ENCODE measurements at places on chromosomes 1 and 21. TPM values are rescaled to one million over a fixed set of nuclear protein-coding genes. Genes with fewer than 3 reads are reported as not detected.

Gene IFI44L
- total RNA-seq: 79.7 TPM

DNA sequence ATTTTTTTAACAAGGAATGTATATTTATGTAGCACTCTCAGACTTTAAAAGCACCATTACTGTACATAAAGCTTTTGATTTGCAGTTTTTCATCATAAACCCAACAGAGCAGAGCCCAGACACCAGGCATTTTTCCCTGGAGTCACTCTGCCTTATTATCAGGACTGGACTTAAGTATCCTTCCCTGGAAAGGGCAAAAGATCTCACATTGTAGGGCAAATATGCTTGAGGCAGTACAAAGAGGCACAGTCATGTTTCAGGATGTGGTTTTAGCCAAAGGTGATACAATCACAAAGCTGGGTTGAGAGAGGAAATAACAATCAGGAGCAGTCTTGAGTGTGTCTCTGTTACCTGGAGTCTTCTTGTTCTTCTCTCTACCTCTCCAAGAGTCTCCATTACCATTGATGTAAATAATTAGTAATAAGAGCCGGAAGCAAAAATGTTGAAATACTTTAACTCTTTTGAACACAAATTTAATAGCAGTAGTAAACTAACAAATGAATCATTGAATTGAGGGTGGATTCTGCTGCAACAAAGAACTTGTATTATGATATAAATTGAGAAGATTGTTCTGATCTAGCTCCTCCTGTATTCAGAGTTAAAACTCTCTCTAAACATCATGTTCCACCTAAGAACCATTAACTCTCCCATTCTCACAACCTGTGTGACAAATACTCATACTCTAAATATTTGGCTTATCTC is 160.5 kb downstream of the LTN1 start:
- H3K4me1 ChIP-seq: peaks cover 57% of the 10 kb centered on the region
- no peaks in the 10 kb centered on the region for H3K36me3 ChIP-seq
- H3K4me3 ChIP-seq: no peak overlapping the region

DNA sequence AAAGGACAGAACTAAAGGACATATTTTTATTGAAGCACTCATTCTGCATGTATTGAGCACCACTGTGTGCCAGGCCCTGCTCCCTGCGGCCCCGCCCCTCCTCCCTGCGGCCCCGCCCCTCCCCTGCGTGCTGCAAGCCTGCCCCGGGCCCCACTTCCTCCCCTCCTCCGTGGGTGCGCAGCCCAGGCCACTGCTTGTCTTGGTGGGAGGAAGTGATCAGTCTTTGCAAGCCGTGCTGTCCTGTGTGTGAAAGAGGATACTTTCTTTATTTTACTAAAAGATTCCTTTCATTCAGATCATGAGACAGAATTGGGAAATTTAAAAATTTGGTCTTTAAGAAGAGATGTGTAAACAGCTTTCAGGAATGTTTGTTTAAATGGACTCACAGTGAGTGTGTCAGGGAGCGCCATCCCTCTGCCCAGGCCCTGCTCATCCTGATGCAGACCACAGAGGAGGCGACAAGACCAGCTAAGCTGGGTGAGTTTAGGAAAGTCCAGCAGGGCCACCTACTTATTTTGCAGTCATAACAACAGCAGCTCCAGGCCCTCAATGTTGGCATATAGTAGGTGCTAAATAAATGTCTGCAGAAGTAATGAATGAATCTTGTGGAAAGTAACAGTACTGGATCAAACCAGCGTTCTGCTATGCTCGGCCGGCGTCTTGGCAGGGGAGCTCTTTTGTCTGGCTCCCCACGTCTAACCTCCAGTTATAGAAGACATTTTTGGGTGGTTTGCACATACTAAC is 88.3 kb upstream of the SELENON start:
- H3K27me3 ChIP-seq: no peaks in the 10 kb centered on the region
- peak overlapping the region; percentile 44 for H3K4me3 ChIP-seq
- H3K27ac ChIP-seq: peak overlapping the region; percentile 74
- H3K36me3 ChIP-seq: no peaks in the 10 kb centered on the region
- peak; percentile 80 for DNase-seq
- H3K4me1 ChIP-seq: peaks cover 71% of the 10 kb centered on the region

- DNase-seq: no peak
- no peak overlapping the region for H3K4me3 ChIP-seq
- H3K36me3 ChIP-seq: no peaks in the 10 kb centered on the region
- H3K27me3 ChIP-seq: no peaks in the 10 kb centered on the region
- H3K4me1 ChIP-seq: peaks cover 13% of the 10 kb centered on the region
Measured at GRCh38 chr1:94999456-95000131, 72.7 kb upstream of the CNN3 start.

- H3K4me3 ChIP-seq: no peak overlapping the region
- H3K27me3 ChIP-seq: peaks cover 9% of the 10 kb centered on the region
- H3K4me1 ChIP-seq: peaks cover 12% of the 10 kb centered on the region
- H3K36me3 ChIP-seq: no peaks in the 10 kb centered on the region
Measured at GRCh38 chr1:17957588-17958267, 149.9 kb upstream of the IGSF21 start.

DNA sequence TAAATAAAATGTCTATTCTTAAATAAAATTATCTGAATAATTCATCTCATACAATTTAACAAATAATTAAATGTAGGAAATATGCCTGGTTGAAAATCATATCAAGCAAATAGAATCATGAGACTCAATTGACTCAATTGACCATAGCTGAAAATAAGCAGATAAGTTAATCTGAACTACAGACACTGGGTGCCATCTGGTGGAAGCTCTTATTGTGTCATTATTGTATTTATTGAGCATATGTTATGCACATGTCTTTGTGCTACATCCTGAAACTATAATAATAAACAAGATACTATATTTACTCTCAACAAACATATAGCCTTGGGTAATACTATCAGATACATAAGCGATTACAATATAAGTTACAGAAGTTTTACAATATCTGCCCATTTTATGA is 41.0 kb downstream of the BRINP3 start:
- H3K36me3 ChIP-seq: no peaks in the 10 kb centered on the region
- H3K27me3 ChIP-seq: no peaks in the 10 kb centered on the region
- no peak for DNase-seq
- H3K4me1 ChIP-seq: no peaks in the 10 kb centered on the region
- H3K27ac ChIP-seq: no peak overlapping the region

DNA sequence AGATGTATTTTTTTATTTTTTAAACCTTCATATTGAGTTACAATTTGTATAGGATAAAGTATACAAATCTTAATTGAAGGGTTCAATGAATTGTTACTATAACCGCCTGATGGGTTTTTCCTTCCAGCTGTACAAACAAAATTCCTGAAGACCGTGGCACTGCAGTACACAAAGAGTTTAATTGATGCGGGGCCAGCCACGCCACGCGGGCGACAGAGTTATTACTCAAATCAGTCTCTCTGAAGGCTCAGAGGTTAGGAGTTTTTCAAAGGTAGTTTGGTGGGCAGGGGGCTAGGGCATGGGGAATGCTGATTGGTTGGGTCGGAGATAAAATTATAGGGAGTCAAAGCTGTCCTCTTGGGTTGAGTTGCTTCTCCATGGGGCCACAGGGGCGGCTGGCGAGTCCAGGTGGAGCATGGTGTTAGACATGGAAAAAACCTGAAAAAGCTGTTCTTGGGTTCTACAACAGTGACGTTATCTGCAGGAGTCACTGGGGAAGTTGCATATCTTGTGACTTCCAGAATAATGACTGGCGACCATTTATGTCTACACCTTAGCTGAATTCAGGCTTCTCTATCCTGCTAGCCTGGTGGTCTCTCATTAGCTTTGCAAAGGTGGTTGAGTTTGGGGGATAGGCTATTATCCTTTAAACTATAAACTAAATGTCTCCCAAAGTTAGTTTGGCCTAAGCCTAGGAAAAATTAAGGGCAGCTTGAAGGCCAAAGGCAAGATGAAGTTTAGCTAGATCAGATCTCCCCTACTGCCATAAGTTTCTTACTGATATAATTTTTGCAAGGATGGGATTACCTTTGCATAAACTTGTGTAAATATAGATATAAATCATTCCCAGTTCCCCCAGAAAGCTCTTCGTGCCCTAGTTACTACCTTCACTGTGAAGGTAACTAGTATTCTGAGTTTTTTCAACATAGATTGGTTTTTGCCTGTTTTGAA is 13.0 kb upstream of the TMEM9 start:
- no peak overlapping the region for H3K27ac ChIP-seq
- DNase-seq: no peak
- H3K27me3 ChIP-seq: peaks cover 2% of the 10 kb centered on the region
- no peak overlapping the region for H3K4me3 ChIP-seq

Gene ICOSLG
- 1.9 TPM for total RNA-seq

Gene HHIPL2
- total RNA-seq: 0.30 TPM

DNA sequence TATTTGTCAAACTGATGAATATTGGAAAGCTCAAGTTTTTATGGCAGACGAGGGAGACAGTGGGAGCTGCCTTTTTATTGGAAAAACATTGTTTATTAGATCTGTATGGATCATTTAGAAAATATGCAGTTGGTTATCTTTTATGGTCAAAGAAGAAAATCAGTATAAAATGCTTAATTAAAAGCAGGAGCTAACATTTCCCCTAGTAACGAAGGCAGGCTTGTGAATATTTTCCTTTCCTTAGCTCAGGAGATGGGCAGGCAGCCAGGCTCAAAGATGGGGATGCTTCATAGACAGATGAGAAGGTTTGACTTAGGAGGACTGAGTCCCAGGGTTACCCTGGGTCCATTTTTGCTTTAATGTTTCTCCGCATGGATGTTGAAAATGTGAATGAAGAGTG is 26.0 kb downstream of the ROR1 start:
- H3K4me1 ChIP-seq: no peaks in the 10 kb centered on the region
- H3K27me3 ChIP-seq: peaks cover 2% of the 10 kb centered on the region
- no peak overlapping the region for H3K4me3 ChIP-seq

Gene PDC
- not detected for total RNA-seq

DNA sequence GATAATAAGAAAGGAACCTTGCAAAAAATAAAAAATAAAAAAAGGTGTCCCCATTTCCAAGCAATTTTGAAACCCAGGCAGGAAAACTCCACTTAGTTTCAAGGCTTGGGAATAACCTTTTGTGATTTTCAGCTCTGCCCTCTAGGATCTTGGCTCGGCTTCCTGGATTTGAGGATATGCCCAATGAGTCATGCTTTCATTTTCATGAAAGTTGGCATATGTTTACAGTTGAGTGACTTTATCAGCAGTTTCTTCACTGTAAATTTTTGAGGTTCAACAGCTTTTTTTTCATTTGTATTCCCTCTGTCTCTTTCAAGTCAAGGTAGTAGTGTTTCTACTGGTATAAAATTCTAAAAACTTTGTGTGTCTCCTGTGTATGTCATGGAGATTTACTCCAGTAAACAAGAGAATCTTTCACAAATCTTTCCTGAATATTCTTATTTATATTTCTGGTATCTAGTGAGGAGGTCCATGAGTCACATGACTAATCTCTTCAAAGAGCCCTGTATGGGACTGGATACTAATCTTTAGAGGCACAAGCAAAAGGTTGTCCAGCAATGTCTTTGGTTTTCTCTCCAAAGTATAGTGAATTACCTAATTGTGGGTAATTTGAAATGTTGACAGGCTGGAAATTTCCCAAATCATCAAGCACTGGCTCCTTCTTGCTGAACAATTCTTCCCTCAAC is 335.3 kb downstream of the BRINP2 start:
- no peaks in the 10 kb centered on the region for H3K4me1 ChIP-seq
- no peaks in the 10 kb centered on the region for H3K36me3 ChIP-seq
- H3K27ac ChIP-seq: no peak overlapping the region
- no peak for DNase-seq
- no peak overlapping the region for H3K4me3 ChIP-seq
- H3K27me3 ChIP-seq: no peaks in the 10 kb centered on the region

DNA sequence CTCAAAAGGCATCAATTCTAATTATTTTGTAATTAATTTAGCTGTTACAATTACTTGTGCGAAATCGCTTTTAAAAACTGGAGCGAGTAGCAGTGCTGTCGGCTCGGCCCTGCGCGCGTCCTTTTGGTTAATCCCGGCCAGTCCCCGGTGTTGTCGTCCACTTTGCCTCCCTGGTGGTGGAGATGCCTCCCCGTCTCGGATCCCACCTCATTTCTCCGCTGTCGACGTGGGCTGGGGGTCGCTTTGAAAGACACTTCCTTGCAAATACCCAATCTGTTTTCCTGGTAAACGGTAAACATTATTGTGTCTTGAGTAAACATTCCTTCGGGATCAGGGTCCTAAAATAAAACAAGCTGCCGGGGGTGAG is 3.7 kb downstream of the FOXD3 start:
- no peaks in the 10 kb centered on the region for H3K36me3 ChIP-seq
- H3K4me1 ChIP-seq: peaks cover 34% of the 10 kb centered on the region
- H3K4me3 ChIP-seq: no peak overlapping the region
- no peak overlapping the region for H3K27ac ChIP-seq

DNA sequence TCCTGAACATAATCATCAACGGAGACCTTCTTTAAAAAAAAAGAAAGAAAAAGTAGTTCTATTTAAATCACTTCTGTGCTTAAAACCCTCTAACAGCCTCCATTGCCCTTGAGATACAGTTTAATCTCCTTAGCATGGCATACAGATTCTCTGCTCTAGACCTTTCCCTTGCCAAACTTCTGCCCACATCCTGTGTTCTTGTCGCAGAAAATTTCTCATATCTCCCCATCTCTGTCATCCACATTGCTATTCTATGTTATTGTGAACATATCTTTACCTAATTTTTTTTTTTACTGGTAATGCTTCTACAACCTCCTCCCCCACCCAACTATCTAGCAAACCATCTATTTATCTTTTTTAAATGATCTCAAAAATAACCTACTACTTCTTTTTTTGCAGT is 135.7 kb upstream of the PROX1 start:
- peak; percentile 54 for DNase-seq
- no peak overlapping the region for H3K4me3 ChIP-seq
- no peak overlapping the region for H3K27ac ChIP-seq

DNA sequence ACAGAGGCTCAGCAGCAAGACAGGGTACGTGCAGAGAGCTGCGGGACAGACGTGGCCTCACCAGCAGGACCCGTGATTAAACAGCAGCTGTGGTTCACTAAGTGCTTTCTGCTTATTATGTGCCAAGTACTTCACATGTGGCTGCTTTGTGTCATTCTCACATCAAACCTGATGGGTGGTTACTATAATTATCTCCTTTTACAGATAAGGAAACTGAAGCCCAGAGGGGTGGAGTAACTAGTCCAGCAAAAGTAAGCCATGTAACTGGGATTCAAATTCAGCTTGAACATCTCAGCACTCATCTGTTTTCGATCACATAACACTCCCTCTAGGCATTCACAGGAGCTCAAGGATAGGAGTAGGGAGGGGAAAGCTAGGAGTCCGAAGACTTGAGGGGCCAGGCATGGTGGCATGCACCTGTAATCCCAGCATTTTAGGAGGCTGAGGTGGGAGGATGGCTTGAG is 50.8 kb upstream of the CLIC4 start:
- no peaks in the 10 kb centered on the region for H3K27me3 ChIP-seq
- DNase-seq: no peak
- H3K4me1 ChIP-seq: no peaks in the 10 kb centered on the region
- H3K27ac ChIP-seq: no peak overlapping the region

- H3K4me3 ChIP-seq: no peak overlapping the region
- DNase-seq: no peak
- peaks cover 2% of the 10 kb centered on the region for H3K36me3 ChIP-seq
- H3K27ac ChIP-seq: no peak overlapping the region
- peaks cover 10% of the 10 kb centered on the region for H3K4me1 ChIP-seq
Measured at GRCh38 chr1:40635763-40636500, 29.6 kb downstream of the RIMS3 start.

Measured in activated naive CD4-positive, alpha-beta T cell treated with anti-CD3 and anti-CD28 coated beads for 36 hours (primary cell).